DMS53 (cell line): ENCODE measurements at places on chromosomes 2 and 18.

DNA sequence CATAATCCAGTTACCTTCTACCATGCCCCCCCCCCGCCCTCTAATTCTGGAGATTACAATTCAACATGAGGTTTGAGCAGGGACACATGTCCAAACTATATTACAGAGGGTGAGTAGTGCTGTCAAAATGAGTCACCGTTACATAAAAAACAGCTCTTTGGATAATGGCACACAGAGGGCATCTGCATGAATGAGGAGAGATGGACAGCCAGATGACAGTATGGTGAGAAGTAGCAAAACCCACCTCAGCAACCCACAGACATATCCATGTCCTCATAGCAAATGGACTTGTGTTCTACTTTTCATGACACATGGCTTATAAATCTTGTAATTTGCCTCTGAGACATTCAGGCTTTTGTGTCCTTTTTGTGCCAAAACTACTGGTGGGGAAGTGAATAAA is 132.0 kb downstream of the EML6 start:
- DNase-seq: no peak

- DNase-seq: peak; percentile 69
These were observed 3.7 kb upstream of the SPEG start for GRCh38 chr2:219430633-219431615.

DNA sequence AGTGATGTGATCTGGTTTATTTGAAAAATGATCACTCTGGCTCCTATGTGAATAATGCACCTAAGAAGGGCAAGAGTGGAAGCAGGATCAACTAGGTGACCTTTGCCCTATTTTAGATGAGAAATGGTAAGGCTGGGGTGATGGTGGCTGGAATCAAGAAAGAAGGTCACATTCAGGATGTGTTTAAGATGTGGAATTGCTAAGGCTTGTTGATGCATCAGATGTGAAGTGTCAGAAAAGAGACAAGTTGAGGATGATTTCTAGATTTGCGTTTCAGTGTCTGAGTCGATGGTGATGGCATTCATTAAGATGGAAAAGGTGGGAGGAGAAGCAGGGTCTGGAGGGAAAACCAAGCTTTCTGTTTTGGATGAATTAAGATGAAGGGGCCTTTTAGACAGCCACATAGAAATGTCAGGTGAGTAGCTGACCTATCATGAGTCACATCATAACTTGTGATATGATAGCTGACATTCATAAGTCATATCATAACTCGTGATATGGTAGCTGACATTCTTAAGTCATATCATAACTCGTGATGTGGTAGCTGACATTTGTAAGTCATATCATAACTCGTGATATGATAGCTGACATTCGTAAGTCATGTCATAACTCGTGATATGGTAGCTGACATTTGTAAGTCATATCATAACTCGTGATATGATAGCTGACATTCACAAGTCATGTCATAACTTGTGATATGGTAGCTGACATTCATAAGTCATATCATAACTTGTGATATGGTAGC is 101.2 kb upstream of the SEC11C start:
- no peak for DNase-seq

GRCh38 chr18:49764032-49764431 is 49.3 kb downstream of the ACAA2 start:
- DNase-seq: no peak

GRCh38 chr2:78754930-78755329 is 270.6 kb upstream of the REG3G start:
- no peak for DNase-seq

DNA sequence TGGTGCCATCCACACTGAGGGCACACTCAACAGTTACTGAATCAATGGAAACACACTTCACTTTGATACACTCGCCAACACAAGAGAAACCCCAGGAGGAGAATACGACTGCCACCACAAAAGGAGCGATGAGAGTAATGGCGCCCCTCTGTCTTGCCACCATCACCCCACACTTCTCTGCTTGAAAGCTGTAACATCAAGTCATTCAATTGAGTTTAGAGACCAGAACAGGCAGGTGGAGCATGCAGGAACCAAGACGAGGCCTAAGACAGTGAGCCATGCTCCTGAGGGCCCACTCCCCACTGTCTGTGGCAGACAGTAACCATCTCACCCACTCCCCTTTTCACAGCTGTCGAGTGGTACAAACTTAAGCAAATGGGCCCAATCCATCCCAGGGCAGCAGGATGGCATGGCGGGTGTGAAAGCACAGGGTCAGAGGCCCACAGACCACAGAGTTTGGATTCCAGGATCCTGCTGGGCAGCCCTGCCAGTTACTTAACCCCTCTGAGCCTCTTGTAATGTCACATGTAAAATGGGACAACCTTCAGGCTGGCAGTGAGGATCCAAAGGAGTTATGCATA is 101.9 kb downstream of the TNS1 start:
- DNase-seq: no peak

DNA sequence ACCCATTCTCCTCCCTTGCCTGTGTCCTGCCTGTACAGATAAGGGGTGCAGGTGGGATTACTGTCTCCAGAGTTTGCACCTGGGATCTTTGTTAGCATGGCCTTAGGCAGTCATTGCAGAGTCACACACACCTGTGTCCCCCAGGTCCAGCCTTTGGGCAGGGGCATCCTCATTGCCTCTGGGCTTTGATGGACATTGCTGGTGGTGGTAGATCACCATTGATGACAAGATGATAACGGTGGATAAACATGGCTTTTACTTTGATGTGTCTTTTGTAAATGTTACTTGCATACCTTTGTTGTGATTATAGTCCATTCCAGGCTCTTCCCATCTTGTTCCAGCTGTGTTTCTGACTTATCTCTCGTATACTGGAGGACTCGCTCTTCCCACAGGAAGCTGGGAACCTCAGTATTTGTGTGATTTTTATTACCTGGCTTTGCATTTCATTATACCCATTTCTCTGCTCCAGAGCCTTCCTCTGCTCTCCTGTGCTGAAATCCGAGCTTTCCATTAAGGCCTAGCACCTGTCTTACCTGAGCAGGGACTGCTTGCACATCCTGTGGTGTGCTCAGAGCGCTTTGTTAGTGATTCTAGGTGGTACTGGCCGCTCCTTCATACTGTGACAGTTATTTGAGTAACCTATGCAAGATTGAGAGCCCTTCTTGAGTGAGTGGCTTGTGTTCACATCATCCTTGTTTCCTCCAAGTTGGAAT is 79.2 kb downstream of the PTPRM start:
- DNase-seq: peak; percentile 73

DNA sequence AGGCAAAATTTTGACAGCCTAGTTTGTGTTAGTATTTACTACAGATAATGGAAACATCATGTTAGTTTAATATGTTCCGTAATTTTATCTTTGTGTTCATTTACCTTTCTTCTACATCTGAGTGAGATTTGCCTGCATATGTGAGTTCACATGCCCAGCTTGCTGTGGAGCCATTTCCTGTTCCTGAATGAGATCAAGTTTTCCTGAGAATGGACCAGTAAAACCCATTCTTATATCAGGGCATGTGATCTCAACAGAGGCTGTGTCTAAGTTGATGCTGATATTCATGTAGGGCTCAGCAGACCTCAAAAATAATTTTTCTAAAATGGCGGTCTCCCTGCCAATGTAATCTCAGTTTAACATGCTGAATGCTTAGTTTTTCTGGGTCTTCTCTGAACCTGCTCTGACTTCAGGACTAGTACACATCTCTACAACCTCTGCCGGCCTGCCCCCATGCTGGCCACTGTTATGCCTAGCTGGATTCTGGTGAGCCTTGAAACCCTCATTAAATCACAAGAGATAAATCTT is 1.0 kb downstream of the IL1A start:
- DNase-seq: no peak

DNA sequence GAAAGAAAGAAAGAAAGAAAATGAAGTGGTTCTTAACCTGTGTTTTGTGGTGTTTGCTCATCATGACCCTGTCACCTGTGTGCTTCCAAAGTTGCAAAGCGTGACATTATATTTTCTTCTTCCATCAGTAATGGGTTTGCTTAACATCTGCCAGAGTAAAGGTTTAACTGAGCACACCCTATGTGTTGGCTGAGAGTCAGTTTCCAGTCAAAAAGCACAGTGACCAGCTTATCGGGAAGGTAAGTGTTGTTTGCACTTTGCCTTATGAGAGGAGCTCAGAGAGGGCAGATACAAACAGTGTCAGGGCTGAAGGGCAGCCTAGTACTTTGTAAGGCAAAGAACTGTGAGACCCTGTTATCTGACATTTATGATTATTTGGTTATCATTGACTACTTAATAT is 406.2 kb upstream of the CWC22 start:
- DNase-seq: peak; percentile 87

DNA sequence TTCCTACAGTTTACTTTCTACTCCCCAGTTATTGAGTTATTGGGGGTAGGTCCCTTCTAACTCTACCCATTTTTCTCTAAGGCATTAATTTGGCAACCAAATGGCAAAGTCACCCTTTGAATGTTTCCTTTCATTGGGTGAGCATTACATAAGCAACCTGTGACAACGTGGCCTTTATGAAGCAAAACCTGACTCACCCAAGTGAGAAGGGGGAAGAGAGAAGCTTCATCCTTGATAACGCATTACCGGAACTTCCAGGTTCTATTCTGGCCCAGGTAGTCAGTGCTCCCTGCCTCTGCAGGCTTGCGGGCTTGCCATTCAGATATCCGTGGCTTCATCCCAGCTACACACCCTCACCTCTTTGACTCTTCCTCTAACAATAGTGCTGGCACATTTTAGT is 39.1 kb upstream of the FAM124B start:
- peak; percentile 18 for DNase-seq

- DNase-seq: no peak
These were observed 26.8 kb downstream of the RHBDD1 start for GRCh38 chr2:226862623-226863022.

GRCh38 chr18:8767340-8767739 is 62.0 kb downstream of the MTCL1 start:
- no peak for DNase-seq

- peak; percentile 73 for DNase-seq
These were observed 19.9 kb upstream of the BCL2L11 start for GRCh38 chr2:111100765-111101162.

DNA sequence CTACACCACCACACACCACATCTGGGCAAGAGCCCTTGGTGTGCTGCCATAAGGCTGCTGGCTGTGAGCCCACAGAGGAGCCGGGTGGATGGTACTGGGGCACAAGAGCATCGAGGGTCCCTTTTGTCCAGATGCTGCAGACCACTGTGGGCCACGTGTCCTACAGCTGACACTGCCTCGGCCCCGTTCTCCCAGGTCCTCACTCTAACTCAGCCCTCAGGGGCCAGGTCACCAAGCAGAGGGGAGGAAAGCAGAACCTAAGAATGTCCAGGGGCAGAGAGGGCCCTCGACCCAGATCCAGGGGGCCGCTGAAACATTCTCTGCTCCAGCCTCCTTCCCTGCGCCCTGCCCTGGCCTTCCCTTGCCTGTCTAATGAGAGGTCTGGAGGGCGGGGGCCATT is 91.7 kb upstream of the ASB18 start:
- DNase-seq: no peak

- DNase-seq: peak; percentile 76
These were observed 85.6 kb downstream of the IKZF2 start for GRCh38 chr2:213065583-213066442.

DNA sequence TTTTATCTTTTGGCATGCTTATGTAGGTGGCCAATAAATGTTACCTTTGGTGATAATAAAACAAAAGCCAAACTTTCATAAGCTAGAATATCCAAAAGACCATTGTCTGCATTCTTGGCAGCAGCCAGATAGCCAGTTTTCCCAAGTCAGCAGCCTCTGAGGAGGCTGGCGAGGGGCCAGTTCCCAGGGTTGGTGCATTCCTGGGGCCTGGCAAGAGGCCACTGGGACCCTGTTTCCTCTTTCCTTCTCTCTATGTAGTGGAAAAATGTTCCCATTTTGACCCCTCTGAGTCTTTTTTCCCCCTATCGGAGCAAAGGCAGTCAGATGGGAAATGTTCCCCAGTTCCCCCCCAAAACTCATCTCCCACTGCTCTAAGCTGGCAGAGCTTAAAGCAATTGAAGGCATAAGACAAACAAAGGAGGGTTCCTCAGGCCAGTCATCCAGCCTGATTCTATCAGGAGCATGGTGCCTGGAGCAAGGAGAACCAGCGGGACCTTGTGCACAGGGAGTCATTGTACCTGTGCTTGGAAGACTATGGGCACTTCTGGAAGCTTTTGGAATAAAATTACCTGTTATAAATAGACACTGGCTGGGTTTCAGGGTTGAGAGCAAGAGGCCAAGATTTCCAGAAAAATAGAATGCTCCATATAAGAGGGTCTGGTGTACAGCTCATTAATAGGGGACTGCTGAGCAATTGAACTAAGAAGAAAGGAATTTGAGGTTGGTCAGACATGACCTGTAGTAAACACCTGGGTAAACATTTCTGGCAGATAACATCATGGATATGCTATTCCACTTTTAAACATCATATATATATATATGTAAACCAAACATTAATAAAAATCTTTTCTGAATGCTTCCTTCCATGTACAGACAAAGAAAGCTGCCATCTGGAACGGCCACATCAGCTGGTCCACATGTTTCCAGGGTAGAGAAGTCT is 63.4 kb downstream of the NCKAP5 start:
- DNase-seq: no peak

- DNase-seq: no peak
These were observed 201.5 kb upstream of the ITGA4 start for GRCh38 chr2:181255651-181256050.

- DNase-seq: no peak
These were observed 118.4 kb downstream of the ALMS1 start for GRCh38 chr2:73503992-73504570.

DNA sequence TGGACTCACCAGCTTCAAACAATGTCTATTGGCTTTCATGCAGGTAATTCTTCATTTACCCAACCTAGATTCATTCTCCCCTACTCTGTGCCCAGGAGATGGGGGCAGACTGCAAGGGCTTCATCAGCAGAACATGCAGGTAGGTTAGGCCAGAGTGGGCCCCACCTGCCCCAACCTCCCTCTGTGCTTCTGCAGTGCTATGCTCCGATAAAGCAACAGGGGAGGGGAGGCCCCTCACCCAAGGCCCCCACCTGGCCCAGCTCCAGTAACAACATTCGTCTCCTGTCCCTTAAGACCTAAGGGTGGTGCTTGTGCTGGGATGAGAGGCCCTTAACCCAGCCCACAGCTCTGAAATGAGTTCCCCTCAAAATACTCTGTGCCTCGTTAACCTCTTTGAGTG is 16.7 kb upstream of the GYPC start:
- no peak for DNase-seq

- no peak for DNase-seq
These were observed 7.1 kb downstream of the MTERF4 start for GRCh38 chr2:241094924-241095420.

DNA sequence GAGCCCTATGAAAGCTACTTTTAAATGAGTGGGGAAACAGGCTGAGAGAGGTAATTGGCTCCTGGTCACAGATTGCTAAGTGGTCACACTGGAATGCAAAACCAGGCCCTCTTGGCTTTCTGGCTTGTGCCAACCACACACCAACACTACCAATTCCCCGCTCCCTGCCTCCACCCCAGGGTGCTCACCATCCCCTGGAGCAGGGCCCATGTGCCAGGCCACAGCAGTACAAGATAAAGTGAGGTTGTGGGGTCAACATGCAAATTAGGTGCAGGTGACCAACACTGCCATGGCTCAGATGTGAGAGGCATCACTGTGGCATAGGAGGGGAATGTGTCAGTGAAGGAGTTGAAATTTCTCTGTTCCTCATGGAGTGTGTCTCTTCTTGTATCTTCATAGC is 312.5 kb downstream of the MYCN start:
- DNase-seq: no peak

- DNase-seq: no peak
These were observed 25.2 kb downstream of the MYCN start for GRCh38 chr2:15965564-15966019.

GRCh38 chr2:28276076-28276618 is 116.5 kb upstream of the FOSL2 start:
- peak; percentile 79 for DNase-seq

- peak; percentile 25 for DNase-seq
These were observed 919 bp downstream of the SF3B1 start for GRCh38 chr2:197433780-197434438.

- DNase-seq: no peak
These were observed 13.2 kb upstream of the CHRNA1 start for GRCh38 chr2:174777347-174778084.
